ENCODE measurements at places on chromosomes 6 and 20.

DNA sequence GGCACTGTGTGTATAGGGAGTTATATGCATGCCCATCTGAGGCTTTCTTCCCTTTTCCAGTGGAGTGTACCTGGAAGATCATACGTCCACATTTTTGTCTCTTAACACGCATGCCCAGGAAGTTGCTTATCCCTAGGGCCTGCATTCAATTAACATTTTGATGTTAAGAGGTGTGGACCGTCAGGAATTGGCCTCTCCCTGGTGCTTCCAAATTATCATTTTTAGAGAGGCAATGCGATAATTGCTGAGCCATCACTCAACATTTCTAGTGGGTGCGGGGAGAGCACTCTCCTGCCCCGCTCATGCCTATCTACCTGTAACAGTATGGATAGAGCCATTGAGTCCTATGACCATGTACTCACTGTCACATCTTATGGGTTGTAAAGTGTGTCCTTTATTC lies 37.8 kb upstream of the PAQR8 start:
- DNase-seq = no peak

GRCh38 chr6:7841781-7842468 lies 68.7 kb downstream of the TXNDC5 start:
- DNase-seq = no peak

GRCh38 chr6:5673019-5673790 lies 333.5 kb downstream of the NRN1 start:
- no peak for DNase-seq

DNA sequence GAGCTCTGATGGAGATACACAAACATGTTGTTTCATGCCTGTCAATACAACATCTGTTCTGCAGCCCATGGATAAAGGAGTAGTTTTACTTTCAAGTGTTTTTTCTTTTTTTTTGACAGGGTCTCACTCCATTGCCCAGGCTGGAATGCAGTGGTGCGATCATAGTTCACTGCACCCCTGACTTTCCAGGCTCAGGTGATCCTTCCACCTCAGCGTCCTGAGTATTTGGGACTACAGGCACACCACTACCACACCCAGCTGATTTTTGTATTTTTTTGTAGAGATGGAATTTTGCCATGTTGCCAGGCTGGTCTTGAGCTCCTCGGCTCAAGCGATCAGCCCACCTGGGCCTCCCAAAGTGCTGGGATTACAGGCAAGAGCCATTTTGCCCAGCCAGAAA lies 97.0 kb downstream of the SMAP1 start:
- no peak for DNase-seq

GRCh38 chr6:10730254-10730653 lies 7.4 kb downstream of the TMEM14C start:
- DNase-seq = no peak

DNA sequence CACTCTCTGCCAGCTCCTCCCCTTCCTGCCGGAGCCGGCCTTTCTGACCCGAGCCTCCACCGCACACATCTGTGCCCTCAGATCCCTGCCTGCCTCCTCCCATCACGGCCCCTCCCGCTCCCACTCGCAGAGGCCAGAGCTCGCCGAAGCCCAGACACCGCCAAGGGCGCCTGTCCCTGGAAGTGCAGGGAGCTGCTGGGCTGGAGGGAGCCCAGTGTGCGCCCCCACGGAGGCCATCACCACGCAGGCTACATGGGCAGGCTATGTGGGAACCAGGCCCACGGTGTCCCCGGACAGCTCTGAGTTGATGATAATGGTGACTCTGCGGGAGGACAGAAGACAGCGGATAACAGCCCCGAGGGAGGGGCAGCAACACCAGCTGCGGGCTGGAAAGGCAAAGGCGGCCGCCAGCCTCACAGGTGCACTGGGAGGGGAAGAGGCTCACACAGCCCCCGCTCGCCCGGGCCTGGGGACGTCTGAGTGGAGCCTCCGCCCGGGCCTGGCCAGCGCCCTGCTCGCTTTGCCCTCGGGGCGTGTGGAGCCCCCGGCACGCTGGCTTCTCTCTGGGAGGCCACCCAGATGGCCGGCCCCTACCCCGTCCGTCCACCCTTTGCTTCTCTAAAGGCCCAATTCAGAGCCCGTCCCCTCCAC lies 154.9 kb downstream of the DLL1 start:
- peak; percentile 22 for DNase-seq

DNA sequence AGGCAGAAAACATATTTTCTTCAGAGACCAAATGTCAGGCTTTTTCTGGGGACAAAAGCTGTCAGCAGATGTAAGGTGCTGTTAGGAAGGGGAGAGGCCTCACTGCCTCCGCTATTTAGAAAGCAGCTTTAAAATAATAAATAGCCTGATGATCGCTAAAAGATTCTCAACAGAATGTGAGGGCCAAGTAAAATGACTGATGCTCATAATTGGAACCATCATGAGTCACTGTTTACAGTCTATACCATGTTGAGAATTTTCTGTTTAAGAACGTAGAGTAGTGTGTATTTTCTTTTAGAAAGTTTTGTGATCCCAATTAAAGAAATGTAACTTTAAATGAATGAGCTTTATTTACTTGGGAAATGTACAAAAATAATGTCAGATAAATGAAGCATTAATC lies 220.0 kb downstream of the CLIC5 start:
- DNase-seq = no peak

DNA sequence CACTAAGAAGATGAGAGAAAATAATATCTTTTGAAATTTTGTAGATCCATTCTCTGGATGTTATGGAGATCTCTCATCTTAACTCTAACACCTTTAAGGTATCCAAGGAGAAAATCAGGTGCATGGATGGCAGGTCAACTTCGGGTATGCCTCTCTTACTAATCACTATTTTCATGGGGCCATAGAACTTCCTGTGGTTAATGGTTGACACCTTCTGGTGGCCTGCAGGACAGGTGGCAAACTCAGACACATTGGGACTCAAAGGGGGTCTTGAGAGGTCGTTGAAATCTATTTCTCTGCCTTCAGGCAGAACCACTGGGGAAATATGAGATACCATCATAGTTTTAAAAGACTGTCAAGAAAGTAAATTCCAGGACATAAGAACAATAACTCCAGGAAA lies 76.5 kb downstream of the ADAT2 start:
- no peak for DNase-seq

- DNase-seq = no peak
These were observed 317.7 kb upstream of the ADGRB3 start for GRCh38 chr6:68317366-68317765.

DNA sequence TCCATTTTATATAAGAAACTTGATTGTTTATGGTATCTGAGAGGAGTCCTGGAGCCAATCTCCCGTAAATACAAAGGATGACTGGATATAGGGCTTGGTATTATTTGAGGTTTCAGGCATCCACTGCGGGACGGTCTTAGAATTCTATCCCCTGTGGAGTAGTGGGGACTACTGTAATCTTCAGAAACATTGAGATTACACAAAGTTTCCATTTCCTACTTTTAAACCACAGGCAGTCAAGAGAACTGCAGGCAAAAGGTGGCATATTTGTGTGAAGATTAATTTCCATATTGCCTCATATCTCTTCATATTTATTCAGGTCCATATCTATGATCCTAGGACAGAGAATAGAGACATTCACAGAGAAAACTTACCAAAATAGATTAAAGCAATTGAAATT lies 586.2 kb downstream of the PHF3 start:
- no peak for DNase-seq

DNA sequence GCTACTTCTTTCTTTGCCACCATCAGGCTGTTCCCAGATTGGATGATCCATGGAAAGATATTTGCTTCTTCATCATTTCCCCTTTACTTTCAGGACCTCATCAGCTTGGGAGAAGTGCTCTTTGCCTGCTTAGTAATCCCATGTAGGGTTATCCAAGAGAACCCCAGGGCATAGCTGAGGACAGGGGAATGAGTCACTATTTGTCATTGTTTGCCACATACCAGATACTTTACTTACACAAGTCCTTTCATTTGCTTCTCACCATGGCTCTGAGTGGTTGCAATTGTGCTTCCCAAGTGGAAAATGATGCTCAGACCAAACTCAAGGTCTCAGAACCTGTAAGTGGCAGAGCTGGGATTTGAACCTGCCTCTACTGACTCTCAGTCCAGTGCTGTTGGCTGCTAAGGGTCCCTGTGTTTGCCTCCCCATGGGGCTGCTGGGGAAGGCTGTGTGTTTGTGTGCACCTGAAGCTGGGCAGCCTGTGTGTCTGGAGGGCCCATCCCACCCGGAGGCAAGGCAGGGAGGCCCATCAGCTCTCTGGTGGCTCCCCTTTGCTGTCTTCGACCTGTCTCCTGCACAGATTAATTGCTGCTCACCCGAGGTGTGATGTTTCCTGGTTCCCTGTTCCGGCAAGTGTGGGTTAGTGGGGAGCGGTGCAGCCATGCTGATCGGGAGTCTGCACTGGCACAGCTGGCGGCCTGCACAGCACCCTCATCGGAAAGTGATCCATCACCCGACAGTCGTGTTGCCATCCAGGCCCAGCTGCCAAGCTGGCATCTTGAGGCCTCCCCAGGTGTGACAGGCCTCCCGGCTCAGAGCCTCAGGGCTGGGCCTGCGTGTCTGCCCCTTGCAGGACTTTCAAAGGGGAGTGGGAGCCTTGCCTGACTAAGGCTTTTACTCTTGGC lies 228.8 kb downstream of the DHX35 start:
- no peak for DNase-seq

- DNase-seq = no peak
These were observed 308.9 kb upstream of the THEMIS start for GRCh38 chr6:128209771-128210170.

- no peak for DNase-seq
These were observed 71.2 kb upstream of the PLCB4 start for GRCh38 chr20:8997701-8998117.

- no peak for DNase-seq
These were observed 16.2 kb downstream of the MYLIP start for GRCh38 chr6:16145038-16145437.
